Activated CD8-positive, alpha-beta memory T cell treated with anti-CD3 and anti-CD28 coated beads for 1 hour (primary cell): ENCODE measurements at places on chromosomes 4 and X.

GRCh38 chr4:177010418-177010817 is 217.7 kb upstream of the VEGFC start:
- DNase-seq = no peak

- no peak for DNase-seq
Measured at GRCh38 chrX:4239650-4240540, 526.4 kb upstream of the PRKX start.

DNA sequence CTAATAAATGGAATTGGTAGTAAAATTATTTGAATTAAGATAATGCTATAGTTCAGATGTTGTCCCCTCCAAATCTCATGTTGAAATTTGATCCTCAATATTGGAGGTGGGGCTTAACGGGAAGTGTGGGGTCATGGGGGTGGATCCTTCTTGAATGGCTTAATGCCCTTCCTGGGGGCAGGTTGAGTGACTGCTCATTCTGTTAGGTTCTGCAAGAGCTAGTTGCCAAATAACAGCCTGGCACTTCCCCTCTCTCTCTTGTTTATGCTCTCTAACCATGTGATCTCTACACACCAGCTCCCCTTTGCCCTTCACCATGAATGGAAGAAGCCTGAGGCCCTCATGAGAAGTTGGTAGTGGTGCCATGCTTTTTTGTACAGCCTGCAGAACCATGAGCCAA is 724.8 kb upstream of the FTHL17 start:
- DNase-seq = no peak

DNA sequence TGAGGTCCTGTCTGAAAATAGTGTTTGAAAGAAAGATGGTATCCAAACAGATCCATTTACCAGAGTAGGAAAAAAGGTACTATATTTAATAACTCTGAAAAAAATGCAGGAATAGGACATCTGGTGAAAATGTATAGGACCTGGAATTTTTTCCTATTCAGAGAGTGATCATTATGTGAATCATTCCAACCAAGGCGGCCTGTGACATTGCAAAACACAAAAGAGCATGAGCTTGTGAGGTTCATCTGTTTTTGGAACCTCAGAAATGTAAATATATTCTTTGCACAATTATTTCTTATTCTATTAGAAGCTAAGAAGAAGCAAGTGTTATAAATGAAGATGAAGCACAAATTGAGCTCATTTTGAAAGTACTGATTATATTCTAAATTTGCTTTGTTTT is 2.0 kb downstream of the C4orf51 start:
- DNase-seq = no peak

- DNase-seq = no peak
Measured at GRCh38 chr4:160184884-160185283, 1082.0 kb downstream of the RAPGEF2 start.

GRCh38 chr4:17851959-17852358 is 41.2 kb downstream of the NCAPG start:
- no peak for DNase-seq

DNA sequence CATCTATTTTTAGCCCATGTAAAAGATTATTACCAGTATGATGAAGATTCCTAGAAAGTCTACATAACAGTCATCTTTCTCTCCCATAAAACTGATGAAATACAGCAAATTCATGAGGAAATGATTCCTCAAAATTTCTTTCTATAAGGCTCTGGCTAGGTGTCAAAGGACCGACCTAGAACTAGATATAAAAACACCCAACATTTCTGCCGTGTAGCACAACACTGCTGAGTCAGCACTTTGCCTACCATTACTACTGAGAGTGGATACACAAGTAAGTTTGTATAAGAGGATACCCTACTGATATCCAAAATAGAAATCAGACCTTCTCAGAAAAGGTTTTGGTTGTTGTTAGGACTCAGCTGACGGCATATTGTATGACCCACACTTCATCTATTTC is 24.7 kb downstream of the TMEM47 start:
- no peak for DNase-seq

DNA sequence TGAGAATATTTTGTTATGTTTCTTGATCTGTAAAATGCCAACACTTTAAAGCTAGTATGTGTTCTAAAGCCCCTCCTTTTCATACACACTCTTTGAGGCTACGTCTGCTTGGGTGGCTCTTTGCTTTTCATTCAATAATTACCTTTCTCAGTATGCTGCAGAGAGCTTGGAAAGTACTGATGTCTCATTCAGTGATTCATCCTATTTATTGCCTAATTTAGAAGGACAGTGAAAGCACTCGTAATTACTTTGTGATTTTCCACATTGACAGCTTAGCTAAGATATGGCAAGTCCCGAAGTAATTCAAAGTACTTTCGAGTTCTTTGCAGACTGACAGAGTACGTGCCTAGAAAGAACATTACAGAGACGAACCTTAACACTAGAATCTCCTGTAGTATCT is 57.2 kb downstream of the BMP15 start:
- no peak for DNase-seq
